Mesenteric fat pad (tissue), 1 donor: ENCODE measurements at places on chromosomes 16 and 17. TPM values are rescaled to one million over a fixed set of nuclear protein-coding genes. Genes with fewer than 3 reads are reported as not detected.

GRCh38 chr16:67364600-67365235, 28.6 kb downstream of the TPPP3 start:
- no peak for DNase-seq

- no peak for DNase-seq
Measured at GRCh38 chr17:7763919-7764318, 46.4 kb downstream of the DNAH2 start.

DNA sequence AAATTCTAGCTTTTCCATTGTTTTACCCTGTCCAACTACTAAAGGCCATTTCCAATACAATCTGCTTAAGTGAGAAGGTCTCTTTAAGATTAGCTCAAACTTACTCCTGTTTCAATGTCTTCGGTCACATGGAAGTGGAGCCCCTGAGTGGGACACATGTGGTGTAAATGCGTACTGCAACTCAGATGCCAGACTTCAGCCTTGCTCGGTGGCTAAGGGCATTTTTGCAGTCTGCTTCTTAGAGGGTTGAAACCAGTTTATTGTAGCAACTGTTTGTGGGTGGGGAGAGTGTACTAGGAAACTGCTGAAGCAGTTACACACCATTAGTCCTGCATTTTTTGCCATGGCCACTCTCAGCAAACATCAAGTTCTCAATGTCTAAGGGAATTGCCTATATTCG, 140.6 kb downstream of the PARN start:
- no peak for DNase-seq

DNA sequence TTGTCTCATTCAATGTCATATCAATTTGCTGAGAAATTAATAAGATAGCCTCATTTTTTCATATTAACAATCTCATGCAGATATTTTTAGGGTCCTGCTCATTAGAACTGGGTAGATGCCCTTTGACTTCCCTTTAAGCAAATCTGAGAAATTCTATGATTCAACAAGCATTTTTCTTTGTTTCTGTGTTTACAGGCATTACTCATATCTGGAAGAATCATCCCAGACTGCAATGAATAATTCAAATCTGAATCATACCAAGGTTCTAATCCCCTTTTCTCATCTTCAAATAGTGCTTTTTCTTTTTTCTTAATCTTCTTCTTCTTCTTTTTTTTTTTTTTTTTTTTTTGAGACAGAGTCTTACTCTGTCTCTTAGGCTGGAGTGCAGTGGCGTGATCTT, 69.2 kb upstream of the KIFC3 start:
- DNase-seq: no peak

Gene GNAO1
- 3.0 TPM for total RNA-seq

Gene ZACN
- not detected for total RNA-seq
